ENCODE measurements at places on chromosomes 16 and 17.

DNA sequence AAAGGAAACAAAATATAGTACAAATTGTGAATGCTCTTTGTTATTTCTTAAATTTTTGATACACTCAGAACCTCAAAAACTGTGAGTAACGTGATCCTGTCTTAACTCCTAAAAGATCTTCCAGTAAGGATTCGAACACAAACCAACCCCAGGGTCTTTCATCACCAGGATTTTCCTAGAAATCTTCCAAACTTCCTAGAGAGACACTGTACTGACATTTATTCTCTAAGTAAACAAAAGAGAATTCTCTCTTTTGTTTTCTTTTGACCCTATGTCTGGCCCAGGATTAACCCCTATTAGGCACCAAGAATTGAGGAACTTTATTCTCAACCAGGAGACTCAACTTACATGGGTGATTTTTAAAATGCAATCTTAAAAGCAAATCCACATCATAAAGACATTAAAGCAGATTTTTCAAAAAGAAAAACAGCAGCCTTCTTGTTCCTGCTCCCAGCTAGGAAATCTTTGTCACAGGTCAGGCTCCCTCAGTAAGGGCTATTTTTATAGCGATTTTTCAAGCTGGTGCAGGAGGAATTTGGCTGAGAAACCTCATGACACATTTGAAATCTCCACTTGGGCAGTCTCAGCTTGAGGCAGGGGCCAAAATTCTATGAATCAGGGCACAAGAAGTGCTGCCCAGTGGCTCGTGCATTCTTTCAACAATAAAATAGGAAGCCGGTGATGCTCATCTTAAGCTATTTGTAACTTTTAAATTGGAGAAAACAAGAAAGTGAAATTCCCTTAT is 6.2 kb upstream of the SMG1 start:
- DNase-seq, result no peak

DNA sequence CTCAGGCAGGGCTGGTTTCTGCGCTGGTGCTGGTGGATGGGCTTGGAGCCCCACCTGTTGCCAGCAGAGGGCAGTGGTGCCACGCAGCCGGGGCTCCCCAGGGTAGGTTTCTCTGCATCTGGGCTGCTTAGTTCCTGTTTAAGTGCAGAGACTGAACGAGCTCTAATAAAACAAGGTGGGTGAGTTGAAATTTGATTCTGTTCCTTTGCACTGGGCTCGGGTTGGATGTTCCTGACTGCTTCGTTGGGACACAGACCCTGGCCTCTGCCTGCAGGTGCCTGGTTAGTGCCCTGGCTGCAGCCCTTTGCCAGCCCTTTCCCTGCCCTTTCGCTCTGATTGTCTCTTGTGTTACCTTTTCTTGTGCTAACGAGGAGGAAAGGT is 30.0 kb downstream of the TBCD start:
- DNase-seq, result peak; percentile 44

DNA sequence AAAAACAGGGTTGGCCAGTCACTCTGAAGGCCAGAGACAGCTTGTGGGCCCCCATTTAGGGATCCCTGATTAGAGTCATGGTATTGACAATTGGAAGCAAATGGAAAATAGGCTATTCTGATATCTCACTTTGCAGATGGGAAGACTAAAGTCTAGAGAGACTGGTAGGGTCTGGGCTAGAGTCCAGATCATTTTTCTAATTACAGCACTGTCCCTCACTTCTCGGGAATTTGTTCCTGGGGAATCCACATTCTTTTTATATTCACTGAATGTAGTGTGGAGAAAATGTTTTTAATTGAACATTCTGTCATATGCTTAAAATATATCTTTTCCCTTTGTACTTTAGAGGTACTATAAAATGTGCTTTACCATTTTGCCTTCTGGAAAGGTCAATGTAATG is 1.1 kb downstream of the KATNIP start:
- DNase-seq, result no peak

DNA sequence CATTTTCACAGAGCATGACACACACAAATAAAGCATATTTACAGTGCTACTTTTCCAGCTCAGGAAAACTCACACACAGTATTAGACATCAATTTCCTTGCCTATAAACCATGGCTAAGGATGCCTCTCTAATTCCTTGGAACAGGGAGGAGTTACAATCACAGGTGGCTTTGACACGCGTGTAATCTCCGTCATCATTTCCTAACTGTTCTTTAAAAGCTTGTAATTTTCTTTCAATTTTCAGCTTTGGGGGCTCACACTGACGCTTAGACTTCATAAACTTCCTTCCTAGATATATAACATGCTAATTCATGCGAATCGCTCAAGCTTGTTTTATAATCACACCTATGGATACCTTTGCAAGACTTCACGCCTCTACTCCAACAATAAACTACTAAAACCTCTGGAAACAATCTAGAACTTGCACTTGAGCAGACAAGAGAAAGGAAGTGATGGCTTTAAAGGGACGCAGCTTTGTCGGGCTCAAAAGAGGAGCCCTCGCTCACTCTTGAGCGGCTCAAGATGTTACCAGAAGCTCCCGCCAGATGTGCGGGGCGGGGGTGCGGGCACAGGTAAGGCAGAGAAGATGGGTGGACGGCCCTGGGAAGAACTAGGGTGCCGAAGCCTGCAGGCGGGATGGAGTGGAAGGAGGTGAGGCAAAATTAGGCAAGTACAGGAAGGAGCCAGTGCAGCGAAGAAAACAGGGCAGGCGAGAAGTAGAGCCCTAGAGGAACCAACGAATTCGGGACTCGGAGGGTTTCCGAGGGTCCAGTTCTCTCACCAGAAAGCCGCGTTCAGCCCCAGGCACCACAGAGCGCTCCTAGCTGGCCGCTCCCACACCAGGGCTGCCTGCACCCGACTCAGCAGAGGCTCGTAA is 631 bp downstream of the RETREG3 start:
- DNase-seq, result no peak

DNA sequence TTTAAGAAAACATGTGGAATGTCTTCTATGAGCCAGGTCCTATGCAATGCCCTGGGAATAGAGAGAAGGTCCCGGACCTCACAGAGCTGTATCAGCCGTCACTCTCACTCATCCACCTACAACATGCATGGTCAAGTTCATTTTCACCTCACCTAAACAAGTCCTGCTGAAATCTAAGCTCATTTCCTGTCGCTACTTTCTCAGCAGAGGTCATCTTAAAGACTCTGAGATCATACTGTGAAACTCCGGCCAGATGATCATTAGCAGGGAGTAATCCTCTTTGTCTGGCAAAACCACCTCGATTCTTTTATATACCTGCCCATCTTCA is 66.2 kb upstream of the LYRM9 start:
- no peak for DNase-seq

GRCh38 chr16:27174007-27174406 is 29.3 kb upstream of the KDM8 start:
- no peak for DNase-seq

- no peak for DNase-seq
Measured at GRCh38 chr16:87550495-87550961, 51.8 kb upstream of the JPH3 start.

All from AG09319 (cell line).